Amniotic stem cell (primary cell): ENCODE measurements at places on chromosomes 6 and 20.

DNA sequence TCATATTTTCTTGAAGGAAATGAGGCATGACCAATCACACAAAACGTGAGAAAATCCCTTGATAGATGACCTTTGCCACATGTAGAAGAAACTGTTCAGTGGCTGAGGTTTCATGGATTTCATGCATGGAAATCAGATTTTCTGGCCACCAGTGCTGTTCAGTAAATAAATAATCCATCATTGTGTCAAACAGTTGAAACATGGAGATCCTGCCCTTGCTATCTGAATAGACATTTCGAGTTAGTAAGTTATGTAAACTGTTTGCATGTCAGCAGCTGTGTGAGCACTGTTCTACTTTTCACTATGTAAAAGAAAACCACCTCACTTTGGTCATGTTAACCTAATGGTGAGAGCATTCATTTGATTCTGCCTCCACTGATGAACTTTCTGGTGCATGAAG is 793.9 kb upstream of the EPHA7 start:
- no peak for DNase-seq

- no peak for DNase-seq
These were observed 82.7 kb downstream of the TBXT start for GRCh38 chr6:166084951-166085350.

DNA sequence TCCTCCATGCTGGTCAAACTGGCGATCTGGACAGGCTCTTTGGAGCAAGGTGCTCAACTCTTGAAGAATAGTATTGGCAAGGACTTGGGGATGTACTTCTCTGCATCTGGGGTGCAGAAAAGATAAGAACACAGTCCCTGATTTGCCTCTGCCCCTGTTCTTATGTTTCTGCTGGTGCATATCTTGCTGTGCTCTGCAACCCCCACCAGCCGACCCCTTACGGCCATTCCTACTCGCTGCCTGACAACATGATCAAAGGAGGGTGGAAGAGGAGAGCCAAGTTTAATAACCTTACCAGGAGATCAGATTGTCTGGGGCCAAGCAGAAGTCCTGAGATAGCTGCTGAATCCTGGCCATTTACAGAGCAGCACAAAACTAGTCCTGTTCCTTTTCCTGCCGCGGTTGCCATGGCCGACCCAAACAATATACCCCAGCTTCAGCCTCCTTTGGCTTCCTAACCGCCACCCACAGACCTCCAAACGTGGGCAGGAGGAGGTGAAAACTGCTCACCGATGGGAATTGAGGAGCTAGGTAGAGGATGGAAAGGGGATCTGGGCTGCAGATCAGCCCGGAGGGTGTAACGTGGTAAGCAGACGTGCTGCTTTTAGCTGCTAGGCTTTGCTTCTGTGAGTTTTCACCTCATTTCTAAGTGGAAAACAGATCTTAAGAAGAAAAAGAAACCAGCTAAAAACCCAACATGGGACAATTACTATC is 60.9 kb downstream of the ATXN1 start:
- DNase-seq: no peak

DNA sequence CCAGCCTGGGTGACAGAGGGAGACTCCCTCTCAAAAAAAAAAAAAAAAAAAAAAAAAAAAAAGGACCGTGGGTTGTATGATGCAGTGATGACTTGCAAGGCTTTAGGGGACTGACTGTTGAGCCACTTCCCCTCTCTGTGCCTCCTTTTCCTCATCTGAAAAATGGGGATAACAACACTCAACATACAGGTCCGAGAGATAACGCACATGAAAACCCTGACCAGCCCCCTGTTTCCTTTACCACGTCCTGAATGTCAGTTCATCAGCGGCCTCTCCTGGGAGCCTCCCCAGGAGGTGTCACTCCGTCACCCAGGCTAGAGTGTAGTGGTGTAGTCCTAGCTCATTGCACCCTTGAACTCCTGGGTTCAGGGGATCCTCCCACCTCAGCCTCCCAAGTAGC is 3.9 kb downstream of the SLA2 start:
- DNase-seq: no peak

DNA sequence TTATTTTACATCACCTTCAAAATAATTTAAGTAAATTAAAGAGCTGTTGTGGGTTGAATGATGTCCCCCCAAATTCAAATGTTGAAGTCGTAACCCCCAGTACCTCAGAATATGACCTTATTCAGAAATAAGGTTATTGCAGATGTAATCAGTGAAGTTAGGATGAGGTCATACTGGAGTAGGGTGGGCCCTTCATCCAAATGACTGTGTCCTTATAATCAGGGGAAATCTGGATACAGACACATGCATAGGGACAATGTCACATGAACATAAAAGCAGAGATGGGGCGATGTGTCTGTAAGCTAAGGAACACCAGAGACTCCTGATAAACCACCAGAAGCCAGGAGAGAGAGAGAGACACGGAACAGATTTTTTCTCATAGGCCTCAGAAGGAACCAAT is 13.3 kb upstream of the IL20RA start:
- DNase-seq: no peak

- no peak for DNase-seq
These were observed 10.4 kb upstream of the ZFAND3 start for GRCh38 chr6:37809197-37809543.

DNA sequence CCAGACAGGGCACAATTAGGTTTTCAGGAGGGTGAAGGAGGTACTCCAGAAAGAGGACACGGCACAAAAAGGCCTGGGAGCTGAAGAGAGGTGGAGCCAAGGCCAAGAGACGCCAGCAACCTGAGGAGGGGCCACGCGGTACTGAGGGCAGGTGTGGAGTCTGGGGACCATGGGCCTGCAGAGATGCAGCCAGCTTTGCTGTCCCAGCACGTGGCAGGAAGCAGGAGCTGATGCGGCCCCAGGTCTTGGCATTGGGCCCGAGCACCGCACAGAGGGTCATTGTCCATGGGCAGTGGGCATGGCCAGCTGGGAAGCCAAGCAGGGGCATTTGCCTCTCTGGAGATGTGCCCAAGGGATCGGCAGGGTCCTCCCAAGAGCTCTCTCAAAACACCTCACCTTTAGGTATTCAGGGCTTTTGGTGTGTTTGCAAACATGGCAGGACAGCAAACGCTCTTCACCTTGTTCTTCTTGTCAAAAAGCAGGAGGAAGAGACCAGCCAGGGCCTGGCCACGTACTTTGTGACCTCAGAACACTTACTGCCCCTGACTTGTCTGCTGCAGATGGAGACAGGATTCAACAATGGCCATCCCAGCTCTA is 1.4 kb upstream of the BPIFB1 start:
- no peak for DNase-seq

DNA sequence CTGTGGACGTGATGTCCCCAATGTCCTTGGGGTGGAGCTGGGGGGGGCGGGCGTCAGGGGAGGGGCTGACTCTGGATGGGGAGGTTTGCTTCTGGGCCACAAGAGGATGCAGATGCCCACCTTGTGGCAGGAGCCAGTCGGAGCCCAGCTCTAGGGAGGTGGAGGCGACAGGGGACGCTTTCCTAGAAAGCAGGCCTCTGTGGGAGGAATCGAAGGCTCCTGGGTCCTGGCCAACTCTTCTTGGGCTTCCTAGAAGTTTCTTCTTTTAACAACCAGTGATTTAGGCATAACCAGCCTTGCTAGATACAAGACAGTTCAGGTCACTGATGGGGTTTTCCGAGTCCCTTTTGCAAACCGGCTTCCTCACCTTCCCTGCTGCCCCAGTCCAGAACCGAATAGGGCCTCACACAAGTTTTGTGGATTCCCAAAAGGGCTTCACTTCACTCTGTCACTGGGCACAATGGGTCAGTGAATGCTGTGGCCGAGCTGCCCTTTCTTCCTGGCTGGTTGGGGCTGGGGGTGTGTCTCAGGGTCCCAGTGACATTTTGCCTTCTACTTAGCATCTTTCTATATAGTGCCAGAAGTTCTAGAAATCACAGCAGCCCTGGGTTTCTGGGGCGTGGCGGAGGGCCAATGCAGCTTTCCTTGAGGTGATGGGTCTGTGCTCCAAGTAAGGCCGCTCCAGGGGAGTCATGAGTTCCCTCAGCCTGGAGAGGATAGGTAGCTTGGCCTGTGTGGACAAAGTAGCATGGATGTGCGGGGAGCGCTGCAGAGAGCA is 78.4 kb upstream of the FOXP4 start:
- no peak for DNase-seq

DNA sequence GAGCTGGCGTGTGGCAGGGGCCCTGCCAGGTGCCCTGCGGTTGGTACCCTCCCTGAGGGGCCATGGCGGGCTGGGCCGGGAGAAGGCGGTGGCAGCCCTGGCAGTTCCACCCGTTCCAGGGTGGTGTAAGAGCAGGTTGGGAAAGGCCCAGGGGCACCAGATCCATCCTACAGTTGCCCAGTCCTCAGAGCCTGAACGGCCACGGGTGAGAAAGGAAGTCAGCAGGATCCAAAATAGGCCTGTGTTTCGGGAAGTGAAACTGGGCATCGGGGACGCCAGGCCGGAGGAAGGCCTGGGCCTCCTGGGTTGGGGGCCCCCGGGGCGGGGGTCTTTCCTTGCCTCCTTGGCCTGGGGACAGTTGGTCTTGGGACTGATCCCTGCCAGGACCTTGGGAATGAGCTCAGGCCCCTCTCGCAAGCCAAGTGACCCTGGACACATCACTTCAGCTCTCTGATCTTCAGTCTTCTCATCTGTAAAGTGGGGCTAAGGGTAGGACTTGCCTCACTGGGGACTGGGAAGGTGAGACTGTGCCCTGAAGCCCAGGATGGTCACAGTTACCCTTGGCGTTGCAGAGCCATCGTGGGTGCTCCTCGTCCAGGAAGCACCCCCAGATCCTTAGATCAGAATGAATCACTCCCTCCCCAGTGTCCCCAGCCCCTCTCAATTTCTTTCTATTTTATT is 18.1 kb upstream of the NOL4L start:
- DNase-seq: no peak
